ENCODE measurements at places on chromosomes 12 and 14. TPM values are rescaled to one million over a fixed set of nuclear protein-coding genes. Genes with fewer than 3 reads are reported as not detected.

DNA sequence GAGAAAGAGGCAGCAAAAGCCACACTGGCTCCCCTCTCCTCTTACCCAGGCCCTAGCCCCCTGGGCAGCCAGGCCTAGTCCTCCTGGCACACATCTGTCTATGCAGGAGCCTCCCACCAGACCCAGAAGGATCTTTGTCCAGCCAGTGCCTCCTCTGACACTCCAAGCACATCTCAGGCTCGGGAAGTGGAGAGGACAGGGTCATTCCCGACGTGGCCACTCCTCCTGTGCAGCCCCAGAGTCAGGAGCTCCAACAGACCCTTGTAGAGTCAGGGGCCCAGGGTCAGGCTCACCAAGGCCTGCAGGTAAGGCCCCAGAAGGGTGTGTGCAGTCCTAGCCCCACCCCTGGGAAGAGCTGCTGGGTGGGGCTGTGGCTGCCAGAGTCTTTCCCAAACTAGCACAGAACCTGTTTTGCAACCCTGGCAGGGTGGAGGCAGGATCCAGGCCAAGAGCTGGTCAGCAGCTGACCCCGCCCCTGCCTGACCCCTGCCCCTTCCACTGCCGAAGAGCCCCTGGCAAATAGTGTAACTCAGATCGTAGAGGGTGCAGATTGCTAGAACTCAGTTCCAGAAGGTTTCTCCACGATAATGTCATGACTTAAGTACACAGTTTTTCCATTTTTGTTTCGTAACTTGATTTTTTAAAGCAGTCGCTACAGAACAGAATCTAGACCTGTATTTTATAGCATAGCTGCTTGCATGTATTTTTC, 26.6 kb upstream of the PNMA1 start:
- DNase-seq: no peak

- DNase-seq: no peak
Measured at GRCh38 chr12:106081606-106082005, 57.1 kb downstream of the NUAK1 start.

GRCh38 chr14:24369907-24370687, 2.1 kb downstream of the NFATC4 start:
- no peak for DNase-seq

DNA sequence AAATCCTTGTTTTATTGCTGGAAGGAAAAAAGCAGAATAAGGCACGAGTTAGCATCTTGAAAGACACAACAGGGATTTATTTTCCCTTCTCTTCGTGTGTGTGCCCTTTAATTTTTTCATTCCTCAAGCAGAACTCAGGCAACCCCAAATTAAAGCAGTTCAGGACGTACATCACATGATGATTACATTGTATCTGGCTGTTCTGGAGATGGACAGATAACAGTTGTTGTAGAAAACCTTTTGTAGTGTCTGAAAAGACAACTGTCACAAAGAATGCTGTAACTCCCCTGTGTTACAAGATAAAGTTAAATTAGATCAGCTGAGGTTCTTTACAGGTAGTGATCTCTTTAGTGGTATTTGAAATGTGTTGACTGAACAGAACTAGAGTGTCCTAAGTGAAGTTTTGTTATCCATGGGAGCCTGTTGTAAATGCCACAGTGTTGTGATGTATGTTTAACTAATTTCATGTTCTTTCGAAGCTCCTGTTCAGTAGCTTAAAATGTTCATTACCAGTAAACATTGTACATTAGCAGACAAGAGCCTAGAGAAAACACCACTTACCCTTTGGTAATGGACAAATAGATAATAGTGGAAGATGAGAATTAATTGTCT, 58.5 kb downstream of the TMTC2 start:
- no peak for DNase-seq

- no peak for DNase-seq
Measured at GRCh38 chr12:39692258-39692853, 72.8 kb upstream of the ABCD2 start.

DNA sequence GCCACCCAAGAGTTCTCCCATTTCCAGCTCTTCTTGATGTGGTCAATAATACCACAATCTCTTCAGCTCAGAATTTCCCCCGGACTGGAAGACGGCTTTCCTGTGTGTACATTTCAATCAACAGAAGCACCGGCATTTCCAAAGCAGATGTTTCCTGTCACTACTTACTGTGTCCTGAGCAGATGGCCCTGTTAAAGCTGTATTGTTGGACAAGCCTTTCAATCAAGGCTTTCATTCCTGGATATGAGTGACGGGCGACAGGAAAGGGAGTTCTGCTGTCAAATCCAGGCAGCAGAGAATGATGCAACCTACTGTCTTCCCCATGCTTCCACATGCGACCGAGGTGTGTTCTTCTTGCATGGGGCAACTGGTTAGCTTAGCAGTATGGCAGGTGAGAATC, 76.4 kb upstream of the CCDC60 start:
- DNase-seq: no peak

- no peak for DNase-seq
Measured at GRCh38 chr12:53870117-53870516, 68.5 kb upstream of the HOXC13 start.

The TCTN1 gene
- total RNA-seq: 22.7 TPM

The KRT77 gene
- not detected for total RNA-seq

The TMEM63C gene
- 0.51 TPM for total RNA-seq

The CLEC1A gene
- 7.7 TPM for total RNA-seq

The PIANP gene
- total RNA-seq: 0.16 TPM

All from mesenteric fat pad (tissue), 1 donor.